ENCODE measurements at places on chromosomes 1 and 21.

- DNase-seq, result no peak
Observed at GRCh38 chr1:181601186-181601950, 118.1 kb downstream of the CACNA1E start.

DNA sequence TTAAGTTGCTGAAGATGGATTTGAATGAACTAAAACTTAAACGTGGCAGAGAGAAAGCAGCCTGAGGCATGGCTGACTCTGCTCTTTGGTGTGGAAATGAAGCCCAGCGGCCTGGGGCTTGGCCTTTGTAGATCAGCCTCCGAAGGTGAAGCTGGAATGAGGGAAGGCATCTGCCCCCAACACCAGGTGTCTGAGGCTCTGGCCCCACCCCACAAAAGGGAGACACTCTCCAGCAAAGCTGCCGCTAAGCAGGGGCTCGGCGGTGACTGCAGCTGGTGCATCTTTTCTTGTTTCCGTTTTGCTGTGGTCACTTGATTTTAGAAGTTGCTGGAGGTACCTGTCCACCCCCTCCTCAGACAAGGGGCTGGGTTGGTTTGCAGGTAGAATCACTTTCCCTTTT, 38.2 kb upstream of the NID1 start:
- no peak for DNase-seq

- DNase-seq, result no peak
Observed at GRCh38 chr1:8276932-8277331, 41.0 kb upstream of the SLC45A1 start.

GRCh38 chr21:37339552-37339939, 27.0 kb upstream of the DYRK1A start:
- no peak for DNase-seq

DNA sequence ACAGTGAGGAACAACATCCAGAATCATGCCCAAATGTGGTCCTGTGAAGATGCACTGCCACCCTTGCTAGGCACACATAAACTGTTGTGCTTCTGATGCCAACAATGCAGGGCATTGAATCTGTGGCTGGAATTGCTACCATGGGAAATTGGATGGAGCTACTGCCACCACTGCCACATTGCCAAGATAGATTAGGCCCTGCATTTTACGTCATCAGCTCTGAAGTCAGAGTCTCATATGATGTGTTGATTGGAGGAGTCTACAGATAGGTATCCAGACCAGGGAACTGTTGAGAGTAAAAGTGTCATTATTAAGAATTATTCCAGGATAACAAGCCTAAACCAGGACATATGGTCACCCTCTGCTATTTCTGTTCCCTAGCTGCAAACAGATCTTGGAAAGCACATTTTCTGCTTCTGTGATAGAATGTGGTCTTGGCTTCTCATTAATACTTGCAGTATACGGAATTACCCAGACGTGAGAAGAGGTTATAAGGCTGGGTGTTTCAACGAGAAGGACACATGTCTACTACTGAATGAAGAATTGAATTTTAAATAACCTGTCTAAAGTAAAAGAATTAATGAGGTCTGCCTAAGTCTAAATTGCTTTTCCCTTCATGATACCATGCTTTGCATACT, 106.6 kb downstream of the TNNI3K start:
- DNase-seq, result no peak

GRCh38 chr1:161728376-161729226, 7.3 kb downstream of the FCRLB start:
- DNase-seq, result no peak

DNA sequence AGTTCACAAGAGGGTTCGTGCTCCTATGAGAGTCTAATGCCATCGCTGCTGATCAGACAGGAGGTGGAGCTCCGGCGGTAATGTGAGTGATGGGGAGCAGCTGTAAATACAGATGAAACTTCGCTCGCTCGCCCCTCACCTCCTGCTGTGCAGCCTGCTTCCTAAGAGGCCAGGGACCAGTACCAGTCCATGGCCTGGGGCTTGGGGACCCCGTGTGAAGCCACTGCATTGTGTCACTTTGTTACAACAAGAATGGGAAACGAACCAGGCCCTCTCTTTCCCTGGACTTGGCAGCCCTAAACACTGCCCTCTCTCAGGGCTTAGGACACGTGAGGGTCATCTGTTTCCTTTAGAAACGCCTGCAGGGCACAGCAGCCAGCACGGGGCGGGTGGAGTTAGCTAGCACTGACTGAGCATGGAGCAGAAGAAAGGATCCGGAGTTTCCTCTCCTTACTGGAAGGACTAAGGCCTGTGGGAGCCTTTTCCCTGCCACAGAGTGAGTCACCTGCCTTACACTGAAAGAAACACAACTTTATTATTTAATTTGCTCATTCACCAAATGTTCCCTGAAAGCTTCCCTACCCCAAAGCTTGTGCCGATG, 185.2 kb upstream of the TMEM51 start:
- no peak for DNase-seq

DNA sequence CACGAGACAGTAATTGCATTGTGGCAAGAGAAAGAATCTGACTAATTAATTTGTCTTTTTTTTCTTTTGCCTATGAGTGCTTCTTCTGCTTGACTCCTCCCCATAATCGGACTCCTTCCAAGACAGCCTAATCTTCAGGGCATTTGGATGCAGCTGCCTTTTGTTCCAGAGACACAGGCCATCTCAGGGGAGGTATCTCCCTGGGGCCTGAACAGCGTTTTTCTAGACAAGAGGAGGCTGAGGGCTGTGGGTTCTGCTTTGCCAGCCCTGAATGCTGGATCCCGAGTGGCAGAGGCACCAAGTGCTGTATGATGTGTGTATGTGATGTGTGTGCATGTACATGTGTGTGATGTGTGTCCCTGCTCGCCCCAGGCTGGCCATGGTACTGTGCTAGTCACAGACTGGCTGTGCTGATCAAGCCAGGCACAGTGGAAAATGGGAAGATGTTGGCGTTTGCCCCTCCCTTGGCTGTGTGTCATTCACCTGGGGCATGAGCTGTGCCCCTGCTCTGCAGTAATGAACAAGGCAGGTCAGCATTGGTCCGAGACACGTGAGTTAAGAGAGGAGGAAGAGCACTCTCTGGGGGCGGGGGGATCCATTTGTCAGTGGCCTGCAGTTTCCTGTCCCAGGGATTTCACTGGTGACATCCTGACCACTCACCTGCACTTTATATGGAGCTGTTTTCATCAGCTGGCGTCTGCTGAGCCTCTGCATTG, 77.2 kb downstream of the ADARB1 start:
- no peak for DNase-seq

DNA sequence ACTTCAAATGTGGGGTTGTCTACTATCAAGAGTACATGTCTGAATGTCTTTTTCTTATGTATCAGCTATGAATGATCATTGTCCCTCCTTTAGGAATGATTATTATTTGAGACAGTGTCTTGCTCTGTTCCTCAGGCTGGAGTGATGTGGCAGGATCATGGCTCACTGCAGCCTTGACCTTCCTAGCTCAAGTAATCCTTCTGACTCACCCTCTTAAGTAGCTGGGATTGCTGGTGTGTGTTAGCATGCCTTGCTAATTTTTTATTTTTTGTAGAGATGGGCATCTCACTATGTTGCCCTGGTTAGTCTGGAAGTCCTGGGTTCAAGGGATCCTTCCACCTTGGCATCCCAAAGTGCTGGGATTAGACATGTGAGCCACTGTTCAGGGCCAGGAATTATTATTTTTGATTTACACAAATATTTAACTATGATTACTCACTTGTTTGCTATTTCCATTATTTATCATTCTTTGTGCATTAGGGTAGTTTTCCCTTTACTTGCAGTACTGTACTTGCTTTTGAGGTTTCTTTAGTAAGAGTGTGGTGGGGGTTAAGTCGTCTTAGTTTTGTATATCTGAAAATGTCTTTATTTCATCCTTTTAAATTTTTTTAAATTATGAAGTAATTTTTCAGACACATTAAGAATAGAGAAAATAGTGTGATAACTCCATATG, 12.8 kb downstream of the S100A7 start:
- no peak for DNase-seq

DNA sequence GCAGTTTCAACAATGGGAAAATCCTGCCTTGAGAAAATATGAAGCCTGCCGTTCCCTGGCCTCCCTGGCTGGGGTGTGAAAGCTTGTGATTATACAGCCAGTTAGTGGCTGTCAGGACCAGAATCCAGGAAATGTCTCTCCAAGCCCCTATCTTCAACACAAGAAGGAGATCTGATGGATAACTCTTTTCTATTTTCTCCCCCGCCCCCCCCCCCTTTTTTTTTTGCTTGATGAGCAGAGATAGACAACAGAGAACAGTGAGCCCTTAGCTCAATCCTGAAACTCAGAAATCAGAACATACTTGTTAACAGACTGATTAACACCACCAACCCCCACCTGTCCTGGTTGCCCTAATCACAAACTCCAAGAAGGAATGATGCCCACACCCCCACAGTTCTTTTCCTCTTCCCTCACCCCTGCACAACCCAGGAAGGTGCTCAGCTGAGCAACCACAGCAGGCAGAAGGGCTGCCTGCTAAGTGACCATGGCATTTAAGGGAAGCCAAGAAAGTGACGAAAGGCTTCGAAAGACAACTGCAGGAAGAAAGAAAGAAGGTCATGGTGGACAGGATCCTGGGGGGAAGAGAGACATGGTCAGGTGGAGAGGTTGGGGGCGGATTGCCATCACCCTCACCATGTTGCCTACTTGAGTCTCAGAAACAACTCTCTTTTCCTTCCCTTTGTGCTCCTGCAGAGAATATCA, 12.3 kb upstream of the DENND2D start:
- no peak for DNase-seq

- no peak for DNase-seq
Observed at GRCh38 chr1:245786948-245787347, 632.2 kb downstream of the KIF26B start.

DNA sequence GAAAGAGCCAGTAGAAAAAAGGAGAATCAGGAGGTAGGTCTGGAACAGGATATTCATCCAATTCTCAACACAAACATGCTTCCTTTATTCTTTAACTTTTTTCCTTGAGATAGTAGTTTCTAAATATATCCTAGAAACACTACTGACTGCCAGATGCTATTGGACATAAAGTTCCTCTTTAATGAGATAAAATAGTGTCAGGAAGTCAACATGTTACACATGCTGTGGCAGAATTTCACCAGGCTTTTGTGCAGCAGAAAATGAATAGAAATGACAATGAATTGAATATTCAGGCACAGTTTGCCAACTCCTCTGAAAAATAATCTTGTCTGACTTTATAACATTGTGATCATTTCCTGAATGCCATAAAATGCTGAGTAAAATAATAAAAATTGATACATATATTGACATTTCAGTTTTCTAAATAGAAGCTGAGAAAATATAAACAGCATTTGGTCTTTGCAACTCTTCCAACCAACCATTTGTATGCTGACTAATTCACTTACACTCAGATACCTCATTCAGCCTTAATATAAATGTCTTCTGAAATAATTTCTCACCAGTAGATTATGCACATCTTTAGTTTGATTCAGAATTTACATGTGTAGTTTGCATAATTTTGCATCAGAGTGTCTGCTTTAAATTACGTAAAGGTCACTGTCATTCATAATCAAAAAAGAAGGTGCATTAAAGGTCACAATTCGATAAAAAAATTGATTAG, 486.1 kb upstream of the ADGRL2 start:
- no peak for DNase-seq

DNA sequence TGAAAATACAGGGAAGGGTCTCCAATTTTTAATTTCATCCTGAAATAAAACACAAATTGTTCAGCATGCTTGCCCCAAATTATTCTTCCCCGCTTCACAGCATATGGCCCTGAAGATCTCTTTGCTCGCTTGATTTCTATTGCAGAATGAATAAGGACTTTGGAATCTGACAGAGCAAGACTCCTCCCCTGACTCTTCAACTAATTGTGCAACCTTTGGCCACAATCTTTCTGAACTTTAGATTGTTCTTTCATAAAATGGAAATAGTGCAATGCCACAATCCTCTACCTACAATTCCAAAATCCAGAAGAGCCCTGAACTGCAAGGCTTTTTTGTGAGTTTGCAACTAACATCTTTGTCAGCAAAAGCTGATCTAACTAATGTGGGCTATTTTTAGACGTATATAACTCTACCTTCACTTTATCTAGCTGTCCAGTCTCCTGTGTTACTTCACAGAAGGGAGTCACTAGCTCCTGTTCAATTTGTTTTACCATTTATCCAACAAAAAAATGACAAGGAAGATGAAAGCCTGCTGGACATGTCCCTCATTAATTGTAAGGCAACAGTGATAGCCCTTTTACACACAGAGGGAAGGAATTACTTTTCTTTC, 13.4 kb downstream of the RNASEL start:
- no peak for DNase-seq

DNA sequence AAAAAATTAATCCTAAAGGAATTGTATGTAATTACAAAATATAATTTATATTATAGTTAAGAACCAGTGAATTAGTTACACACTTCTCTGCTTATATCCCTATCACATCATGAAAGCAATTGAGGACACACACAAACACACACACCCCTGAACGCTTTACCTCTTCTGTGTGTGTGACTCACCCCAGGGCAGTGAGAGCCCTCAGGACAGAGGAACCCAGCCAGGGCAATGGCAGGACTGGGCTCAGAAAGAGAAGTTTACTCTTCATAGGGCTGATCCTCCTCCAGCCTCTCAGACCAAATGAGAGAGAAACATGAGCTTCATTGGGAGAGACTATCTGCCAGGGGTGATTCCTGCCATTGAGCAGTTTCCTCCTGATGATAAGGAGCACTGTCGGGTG, 38.1 kb downstream of the SLC44A3 start:
- DNase-seq, result no peak

GRCh38 chr1:102742426-102742825, 365.9 kb downstream of the COL11A1 start:
- DNase-seq, result no peak

DNA sequence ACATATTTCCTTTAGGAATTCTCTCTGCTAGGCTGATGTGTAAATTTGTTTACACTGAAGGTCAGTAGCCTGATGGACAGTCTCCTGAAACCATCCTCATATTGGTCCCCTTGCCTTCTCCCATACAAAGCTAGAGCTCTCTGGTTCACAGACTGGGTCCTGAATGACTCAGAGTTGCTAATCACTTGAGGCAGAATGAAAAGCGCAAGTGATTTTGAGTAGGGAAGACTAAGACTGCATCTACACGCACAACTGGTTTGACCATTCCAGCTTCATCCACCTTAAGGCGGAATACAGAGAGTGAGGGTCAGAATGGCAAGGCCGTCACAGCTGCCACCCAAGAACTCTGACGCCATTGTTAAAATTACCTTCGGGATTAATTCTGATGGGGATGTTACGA, 70.2 kb upstream of the KIF26B start:
- DNase-seq, result no peak

- DNase-seq, result no peak
Observed at GRCh38 chr1:167701510-167701909, 20.3 kb upstream of the MPZL1 start.

All from T follicular helper cell (primary cell).